ENCODE measurements at places on chromosomes 6 and 20. TPM values are rescaled to one million over a fixed set of nuclear protein-coding genes. Genes with fewer than 3 reads are reported as not detected.

PRRT1 gene
- 0.41 TPM for total RNA-seq

SLC17A1 gene
- not detected for total RNA-seq

PACRG gene
- 2.9 TPM for total RNA-seq

TPX2 gene
- total RNA-seq = 6.2 TPM
